ENCODE measurements at places on chromosomes 4 and X. TPM values are rescaled to one million over a fixed set of nuclear protein-coding genes. Genes with fewer than 3 reads are reported as not detected.
A peak's percentile ranks its signal among the peaks of the same experiment; 100 is the strongest.

The DIPK2B gene
- 1.9 TPM for total RNA-seq

The NPFFR2 gene
- total RNA-seq: not detected

The RBM46 gene
- total RNA-seq: not detected

The ARSJ gene
- total RNA-seq: 6.1 TPM

The TMPRSS11A gene
- not detected for total RNA-seq

The KLF8 gene
- 9.2 TPM for total RNA-seq

The SMPX gene
- total RNA-seq: not detected

The MBTPS2 gene
- 9.5 TPM for total RNA-seq

The DCAF4L1 gene
- not detected for total RNA-seq

The FGF16 gene
- not detected for total RNA-seq

The STK32B gene
- total RNA-seq: 2.2 TPM

DNA sequence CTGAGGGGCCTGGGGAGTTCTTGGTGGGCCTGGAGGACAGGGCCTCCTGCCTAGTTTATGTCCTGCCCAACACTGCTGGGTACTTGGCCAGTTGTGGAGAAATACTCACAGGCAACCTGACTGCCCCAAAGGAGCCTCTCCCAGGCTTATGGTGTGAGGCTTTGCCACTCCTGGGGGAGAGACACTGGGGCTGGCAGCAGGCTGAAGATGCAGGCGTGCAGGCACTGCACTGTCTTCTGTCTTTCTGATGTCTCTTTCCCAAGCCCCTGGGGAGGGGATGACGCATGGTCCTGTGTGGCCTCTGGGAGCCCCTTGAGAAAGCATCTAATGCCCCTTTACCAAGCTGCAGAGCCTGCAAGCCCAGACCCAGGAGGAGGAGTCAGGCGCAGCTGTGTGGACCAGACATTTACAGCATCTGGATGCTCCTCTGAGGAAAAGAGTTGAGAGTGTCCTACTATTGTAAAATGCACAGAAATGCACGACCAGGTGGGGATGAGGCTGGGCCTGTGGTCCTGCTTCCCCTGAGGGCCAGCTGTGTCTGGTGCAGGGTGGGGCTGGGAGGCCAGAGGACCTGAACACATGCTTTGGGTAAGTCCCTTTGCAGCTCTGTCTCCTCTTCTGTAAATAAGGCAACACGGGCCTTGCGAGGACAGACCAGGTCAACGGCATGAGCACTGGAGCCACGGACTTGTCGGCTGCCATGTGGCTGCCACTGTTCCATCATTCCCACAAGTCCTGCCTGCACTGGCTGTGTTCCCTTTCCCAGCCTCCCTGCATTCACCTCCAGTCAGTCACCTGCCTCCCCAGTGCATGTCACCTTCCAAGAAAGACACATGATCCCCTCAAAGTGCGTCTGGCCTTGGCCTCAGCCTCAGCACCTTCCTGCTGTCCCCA, 8.4 kb downstream of the TMEM271 start:
- DNase-seq: no peak

GRCh38 chrX:150062292-150063137, 124.2 kb upstream of the EOLA2 start:
- DNase-seq: peak; percentile 6

GRCh38 chr4:30924495-30924894, 204.3 kb downstream of the PCDH7 start:
- DNase-seq: no peak

GRCh38 chr4:154560824-154561231, 2.0 kb upstream of the FGB start:
- DNase-seq: no peak

GRCh38 chr4:12926189-12927066, 557.7 kb downstream of the RAB28 start:
- no peak for DNase-seq

GRCh38 chrX:105210258-105210657, 10.2 kb downstream of the TEX13A start:
- DNase-seq: no peak

- DNase-seq: no peak
Observed at GRCh38 chrX:14359727-14360126, 169.6 kb upstream of the GLRA2 start.

GRCh38 chrX:151929126-151929525, 16.4 kb downstream of the MAGEA4 start:
- no peak for DNase-seq

- DNase-seq: no peak
Observed at GRCh38 chrX:16511796-16512776, 137.9 kb upstream of the S100G start.

DNA sequence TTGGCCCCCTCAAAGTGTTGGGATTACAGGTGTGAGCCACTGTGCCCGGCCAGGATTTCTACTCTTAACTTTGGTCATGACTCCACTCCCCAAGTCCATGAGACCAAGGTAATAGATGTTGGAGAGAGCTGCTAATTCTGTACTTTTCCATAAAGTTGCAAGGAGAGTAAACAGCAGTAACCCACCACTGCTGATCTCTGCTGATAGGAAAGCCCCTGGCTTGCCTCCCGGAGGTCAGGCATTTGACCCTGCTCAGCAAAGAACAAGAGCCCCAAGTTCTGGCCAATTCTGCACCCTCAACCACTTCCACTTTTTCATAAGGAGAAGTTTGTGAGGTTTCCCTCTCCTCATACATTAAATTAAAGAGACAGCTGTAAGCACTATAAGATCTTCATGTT, 143.0 kb downstream of the RASL11B start:
- DNase-seq: no peak

GRCh38 chr4:66095065-66095464, 424.8 kb upstream of the EPHA5 start:
- DNase-seq: no peak

- DNase-seq: no peak
Observed at GRCh38 chr4:113960684-113961321, 18.6 kb downstream of the ARSJ start.

DNA sequence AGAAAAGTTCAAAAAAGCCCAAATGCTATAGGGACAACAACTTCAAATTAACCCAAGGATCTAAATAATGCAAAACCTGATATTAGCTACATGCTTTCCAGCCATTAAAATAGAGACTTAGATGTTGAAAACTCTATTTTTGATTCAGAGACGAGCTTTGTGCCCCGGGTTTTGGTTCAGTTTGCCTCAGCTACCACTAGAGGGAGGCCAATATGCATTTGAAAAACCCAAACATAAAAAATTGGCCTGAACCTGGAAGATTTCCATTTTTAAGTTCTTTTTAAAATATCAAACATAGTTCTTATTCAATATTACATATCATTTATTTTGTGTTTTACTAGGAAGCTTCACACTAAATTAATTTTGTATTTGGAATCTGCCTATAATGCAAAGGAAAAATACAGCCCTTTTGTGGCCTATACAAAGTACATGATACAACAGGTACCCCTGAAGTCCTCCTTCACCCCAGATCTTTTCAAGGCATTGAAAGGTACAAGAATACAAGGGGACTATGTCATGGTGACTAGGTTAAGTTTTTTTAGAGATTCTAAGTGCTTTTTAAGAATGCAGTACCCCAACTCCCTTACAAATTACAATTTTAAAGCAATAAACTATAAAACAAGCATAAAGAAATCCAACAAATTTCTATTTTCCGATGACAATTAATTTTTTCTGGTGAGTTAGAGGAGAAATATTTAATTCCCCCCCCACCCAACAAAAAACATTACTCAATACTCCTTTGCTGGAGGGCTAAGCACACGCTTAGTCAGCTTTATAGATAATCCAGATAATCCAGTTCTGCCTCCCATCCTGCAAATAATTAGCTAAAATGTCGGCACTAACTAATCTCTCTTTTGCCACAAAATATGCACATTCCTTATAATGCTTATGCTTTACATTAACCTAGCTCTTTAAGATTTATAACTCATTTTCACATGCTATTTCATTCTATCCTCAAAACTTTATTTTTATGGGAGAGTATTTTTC, 97.7 kb upstream of the PTPN13 start:
- no peak for DNase-seq

GRCh38 chrX:103734125-103734760, 23.5 kb downstream of the TMEM31 start:
- no peak for DNase-seq

GRCh38 chr4:170122252-170122651, 32.5 kb upstream of the AADAT start:
- DNase-seq: no peak
